Activated B cell treated with CpG ODN at 0.5 μM for 24 hours (primary cell): ENCODE measurements at places on chromosomes 5 and 9. TPM values are rescaled to one million over a fixed set of nuclear protein-coding genes. Genes with fewer than 3 reads are reported as not detected.

The TTC33 gene
- total RNA-seq, result 9.0 and 9.2 TPM in 2 replicates

DNA sequence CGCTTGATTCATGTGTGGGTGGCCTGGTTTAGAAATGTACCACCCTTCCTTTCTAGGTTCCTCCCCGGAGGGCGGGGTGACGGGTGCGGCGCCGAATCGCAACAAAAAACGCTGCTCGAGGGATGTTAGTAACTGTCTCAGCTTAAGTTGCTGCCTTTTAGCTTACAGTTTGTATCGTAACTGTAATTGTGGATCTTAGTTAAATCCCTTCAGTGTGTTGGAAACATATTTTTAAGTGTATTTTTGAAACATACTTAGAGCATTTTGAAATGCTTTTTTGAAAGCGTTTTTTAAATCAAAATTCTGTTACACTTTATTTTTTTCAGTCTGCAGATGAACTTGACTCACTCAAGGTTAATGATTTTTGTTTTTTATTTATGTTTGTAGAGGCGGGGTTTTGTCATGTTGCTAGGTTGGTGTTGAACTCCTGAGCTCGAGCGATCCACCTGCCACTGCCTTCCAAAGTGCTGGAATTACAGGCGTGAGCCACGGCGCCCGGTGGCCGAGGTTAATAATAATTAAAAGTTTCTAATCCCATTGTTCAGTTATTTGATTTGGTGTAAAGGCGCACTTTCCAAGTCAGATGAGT, 997 bp upstream of the CHD1 start:
- no peak for DNase-seq

GRCh38 chr5:135027266-135027696, 6.7 kb downstream of the PITX1 start:
- no peak for DNase-seq

DNA sequence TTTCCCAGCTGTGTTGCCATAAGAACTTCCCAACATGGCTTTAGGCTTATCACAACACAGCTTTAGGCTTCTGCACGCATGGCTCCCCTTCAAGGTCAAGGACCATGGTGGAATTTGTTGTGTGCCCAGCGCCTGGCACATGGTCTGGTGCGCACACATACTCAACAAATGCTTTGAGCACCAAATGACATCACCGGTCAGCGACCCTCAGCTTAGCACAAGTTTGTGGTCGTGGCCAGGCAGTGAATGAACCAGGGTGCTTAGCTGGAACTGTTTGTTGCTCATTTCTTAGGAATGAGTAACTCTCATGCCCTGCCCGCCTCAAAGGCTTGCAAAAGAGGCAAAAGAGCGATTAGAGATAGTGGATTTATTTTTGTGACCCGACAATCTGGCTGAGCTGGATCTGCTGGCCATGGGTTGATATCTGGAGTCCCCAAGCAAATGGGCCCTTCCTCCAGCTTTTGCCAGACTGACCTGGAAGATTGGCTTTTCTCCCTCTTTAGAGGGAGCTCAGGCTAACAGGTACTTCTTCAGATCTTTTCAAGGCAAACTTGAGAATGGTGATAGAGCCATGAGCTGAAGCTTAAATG, 58.9 kb downstream of the DAP start:
- no peak for DNase-seq

DNA sequence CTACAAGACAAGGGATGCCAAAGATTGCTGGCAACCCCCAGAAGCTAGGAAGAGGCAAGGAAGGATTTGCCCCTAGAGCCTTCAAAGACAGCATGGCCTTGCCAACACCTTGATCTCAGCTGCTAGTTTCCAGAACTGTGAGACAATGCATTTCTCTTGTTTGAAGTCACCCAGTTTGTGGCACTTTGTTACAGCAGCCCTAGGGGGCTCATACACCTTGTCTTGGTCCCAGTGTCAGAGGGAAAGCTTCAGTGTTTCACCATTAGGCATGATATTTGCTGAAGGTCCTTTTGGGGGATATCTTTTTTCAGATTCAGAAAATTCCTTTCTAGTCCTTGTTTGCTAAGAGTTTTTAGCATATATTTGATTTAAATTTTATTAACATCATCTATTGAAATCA, 3.1 kb upstream of the PPIC start:
- no peak for DNase-seq
